GM13977 (cell line): ENCODE measurements at places on chromosomes 7 and 10.

GRCh38 chr10:22003177-22003963, at the start of gene DNAJC1:
DNAJC1 (minus strand) TSS chr10:22003730; CDS start chr10:22003434, 296 bp downstream.
- peak; percentile 94 for DNase-seq

- DNase-seq = no peak
These were observed 179.6 kb upstream of the LRRTM3 start for GRCh38 chr10:66746246-66746645.

GRCh38 chr7:107994421-107995030, 8.4 kb downstream of the LAMB1 start:
- DNase-seq = no peak

DNA sequence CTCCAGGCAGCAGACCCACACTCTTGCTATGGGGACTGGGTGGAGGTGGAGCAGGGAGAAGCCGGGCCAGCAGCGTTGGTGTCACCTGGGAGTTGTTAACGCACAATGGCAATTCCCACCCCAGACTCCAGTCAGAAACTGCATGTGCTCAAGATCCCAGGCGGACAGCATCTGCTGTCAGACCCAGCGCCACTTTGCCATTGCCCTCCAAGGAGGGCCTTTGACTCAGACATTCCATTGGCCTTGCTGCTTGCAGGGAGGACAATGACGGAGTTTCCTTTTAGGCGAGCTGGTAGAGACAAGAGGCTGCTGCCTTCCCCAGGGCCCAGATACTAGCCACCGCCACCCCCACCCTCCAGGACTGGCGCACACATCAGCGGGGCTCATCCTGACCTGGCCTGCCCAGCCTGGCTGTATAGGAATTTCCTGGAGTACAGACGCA, 34.5 kb downstream of the ZNF775 start:
- DNase-seq = no peak

DNA sequence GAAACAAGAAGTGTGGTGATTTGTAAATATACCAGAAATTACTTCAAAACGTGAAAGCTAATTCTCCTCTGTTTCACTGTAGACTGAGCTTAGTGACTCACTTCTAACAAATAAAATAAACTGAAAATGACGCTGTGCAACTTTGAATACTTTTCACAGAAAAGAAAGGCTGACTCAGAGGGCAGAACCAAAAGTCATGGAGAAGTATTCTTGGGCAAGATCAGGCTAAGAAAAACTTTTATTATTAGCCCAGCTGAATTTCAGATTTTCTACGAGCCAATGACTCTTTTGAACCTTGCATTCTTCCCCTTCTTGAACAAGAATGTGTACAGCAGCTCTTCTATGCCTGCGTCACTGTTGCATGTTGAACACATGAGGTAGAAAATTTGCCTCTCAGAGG, 527.3 kb upstream of the GHITM start:
- DNase-seq = no peak

- no peak for DNase-seq
These were observed 612 bp downstream of the KCP start for GRCh38 chr7:128909625-128910568.

- DNase-seq = no peak
These were observed 141.3 kb upstream of the VKORC1L1 start for GRCh38 chr7:65731562-65732035.

- no peak for DNase-seq
These were observed 350.1 kb downstream of the KIF20B start for GRCh38 chr10:90051474-90051873.

- DNase-seq = no peak
These were observed 12.1 kb upstream of the MAGI2 start for GRCh38 chr7:79465551-79465950.

GRCh38 chr7:36037121-36037662, 115.9 kb upstream of the EEPD1 start:
- DNase-seq = no peak

- DNase-seq = no peak
These were observed 25.4 kb upstream of the ST8SIA6 start for GRCh38 chr10:17479822-17480221.

GRCh38 chr10:69866246-69866687, 64.6 kb downstream of the COL13A1 start:
- no peak for DNase-seq

- peak; percentile 7 for DNase-seq
These were observed 46.4 kb downstream of the CASD1 start for GRCh38 chr7:94556028-94556427.

DNA sequence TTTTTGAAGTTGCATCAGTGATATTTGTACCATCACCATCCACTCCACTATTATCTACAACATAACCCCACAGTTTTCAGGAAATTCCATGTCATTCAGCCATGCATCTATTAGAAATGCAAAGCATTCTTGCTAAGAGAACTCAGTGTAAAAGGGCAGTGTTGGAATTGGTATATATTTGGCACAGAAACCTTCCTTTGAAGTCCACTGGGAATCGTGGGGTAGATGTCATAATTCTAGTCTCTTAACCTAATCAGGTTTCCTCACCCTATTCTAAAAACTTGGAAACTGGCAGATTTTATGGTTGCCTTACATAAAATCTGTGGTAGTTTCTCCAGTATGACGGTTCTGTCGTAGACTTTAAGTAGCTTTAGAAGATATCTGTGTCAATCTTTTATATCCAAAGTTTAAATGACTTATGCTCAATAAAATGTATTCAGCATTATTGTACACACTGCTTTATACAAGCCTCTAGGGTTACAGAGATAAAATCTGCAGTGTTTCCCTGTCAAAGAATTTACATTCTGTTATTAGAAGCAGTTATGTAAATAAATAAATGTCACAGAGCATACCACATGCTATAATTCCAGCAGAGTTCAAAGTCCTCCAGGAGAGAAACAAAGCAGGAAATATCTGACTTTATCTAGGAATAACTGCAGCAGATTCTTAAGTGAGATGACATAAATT, 704.4 kb upstream of the CELF2 start:
- DNase-seq = no peak

- DNase-seq = no peak
These were observed 9.7 kb upstream of the SLC16A9 start for GRCh38 chr10:59719374-59719773.

DNA sequence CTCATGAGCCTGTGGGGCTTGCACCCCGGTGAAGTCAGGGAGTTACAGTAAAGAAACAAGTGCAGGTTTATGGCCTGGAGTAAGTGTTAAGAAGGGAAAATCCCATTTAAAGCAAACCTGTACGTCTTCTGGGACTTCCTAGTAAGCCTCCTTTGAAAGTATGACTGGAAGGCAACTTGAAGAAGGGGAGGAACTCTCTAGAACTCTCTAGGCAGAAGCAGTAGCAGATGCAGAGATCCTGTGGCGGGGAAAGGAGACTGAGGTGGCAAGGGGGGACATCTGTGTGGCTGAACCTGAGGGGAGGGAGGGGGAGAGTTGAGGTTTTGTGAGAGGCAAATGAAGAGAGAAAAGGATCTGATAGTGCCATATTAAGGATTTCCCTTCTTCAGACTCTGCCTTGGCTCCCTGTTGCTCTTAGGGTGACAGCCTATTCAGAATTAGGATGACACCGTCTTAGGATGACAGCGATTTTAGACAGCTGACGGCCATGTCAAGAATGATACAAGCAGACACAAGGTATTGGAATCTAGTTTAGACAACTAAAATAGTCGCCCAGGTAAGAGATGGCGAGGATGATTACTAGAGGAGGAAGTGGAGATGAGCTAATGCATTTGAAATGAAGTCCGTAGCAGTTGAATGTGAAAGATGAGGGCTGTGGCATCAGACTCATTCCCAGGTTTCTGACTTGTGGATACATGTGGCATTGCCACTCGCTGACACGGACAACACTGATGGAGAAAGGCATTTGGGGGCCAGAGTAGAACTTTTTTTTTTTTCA, 29.0 kb downstream of the CUL1 start:
- peak; percentile 23 for DNase-seq

- DNase-seq = no peak
These were observed 21.5 kb upstream of the MYL10 start for GRCh38 chr7:101650579-101651081.

DNA sequence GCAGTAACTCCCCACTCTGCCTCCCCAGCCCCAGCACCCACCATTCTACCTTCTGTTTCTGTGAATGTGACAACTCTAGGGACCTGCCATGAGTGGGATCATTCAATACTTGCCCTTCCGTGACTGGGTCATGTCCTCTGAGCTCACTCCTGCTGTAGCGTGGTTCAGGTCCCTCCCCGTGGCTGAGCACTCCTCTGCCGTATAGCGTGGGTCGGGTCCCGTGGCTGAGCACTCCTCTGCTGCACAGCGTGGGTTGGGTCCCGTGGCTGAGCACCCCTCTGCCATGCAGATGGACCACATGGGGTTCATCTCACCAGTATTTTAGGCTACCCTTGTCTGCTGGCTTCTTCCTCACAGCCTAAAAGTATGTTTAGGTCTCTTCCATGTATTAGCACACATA, 43.0 kb downstream of the INSIG1 start:
- DNase-seq = no peak

DNA sequence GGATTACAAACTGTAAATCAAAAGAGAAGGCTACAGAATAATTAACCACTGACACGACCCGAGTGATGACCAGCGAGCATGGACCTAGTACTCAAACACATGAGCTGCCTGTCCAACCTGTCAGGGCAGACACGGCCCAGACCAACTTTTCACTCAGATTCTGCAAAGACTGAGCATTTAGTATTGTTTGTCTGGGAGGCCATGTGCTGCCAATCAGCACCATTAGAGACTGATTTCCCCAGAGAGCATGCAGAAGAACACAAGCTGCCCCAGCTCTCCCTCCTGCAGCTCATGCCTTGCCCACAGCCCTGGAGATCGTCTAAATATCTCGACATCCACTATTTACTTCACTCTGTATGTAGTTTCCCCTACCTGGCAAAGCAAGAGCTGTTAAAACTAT, 172.6 kb upstream of the INHBA start:
- no peak for DNase-seq

DNA sequence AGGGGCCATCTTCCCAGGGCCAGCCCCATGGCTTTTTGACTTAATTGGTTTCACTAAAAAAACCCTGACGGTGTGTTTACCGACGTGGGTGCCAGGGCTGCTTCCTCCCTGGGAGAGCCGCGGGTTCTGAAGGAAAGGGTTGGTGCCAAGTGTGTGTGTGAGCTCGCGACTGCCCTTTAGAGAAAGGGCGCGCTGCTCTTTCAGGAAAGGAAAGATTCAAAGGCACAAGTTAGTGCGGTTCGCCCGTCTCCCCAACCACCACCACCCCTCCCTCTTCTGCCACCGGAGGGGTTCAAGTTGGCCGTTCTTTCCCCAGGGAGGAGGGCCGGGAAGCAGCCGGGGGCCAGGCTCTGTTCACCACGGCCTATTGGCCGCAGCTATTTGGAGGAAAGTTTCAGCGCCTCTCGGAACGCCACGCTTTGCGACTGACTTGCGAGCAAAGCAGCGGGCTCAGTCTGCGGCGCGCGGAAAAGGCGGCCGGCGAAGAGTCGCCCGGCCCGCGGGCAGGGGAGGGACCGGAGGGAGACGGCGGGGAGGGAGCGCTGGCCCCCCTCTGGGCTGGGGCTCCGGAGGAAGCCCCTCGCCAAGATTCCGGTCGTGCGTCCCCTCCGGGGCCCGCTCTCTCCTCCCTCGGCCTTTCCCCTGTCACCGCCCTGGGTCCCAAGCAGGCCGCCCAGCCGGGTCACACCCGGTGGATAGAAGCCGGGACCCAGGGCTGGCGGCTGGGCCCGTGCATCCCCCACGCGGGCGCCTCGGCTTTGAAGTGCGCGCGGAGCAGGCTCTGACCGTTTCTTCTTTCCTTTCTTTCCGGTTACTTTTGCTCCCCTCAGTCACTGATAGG, 165.9 kb upstream of the PPP1R3A start:
- DNase-seq = no peak

DNA sequence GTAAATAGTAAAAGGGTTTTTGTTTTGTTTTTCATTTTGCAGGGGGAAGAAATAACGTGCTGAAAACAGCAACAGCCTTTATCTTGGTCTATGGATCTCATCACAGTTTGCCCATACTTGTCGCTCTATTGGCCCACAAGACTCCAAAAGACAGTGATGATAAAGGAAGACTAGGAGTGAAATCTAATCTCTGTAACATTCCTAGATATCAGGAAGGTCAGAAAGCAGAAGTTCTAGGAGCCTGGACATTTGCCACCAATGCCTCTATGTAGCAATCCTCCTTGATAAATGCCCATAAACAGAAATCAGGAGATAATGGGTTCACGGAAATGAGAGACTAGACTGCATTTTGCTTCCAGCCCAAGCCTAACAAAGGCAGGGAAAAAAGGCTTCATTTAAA, 8.9 kb downstream of the CUBN start:
- no peak for DNase-seq

DNA sequence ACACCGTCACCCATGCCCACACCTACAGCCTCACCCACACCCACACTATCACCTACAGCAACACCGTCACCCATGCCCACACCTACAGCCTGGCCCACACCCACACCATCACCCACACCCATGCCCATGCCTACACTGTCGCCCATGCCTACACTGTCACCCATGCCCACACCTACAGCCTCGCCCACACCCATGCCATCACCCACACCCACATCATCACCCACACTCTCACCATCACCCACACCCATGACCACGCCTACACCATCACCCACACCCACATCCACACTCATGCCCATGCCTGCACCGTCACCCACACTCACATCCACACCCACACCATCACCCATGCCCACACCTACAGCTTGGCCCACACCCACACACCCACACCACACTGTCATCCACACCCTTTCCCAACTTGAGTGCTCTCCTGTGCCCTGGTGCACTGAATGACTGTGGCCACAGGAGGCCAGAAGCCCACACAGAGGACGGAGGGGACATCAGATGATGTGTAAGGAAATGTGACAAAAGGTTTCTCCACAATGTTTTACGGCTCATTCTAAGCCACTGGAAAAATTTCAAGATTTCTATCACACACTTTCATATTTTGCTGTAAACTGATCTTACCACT, 153.3 kb downstream of the WDR37 start:
- DNase-seq = no peak

DNA sequence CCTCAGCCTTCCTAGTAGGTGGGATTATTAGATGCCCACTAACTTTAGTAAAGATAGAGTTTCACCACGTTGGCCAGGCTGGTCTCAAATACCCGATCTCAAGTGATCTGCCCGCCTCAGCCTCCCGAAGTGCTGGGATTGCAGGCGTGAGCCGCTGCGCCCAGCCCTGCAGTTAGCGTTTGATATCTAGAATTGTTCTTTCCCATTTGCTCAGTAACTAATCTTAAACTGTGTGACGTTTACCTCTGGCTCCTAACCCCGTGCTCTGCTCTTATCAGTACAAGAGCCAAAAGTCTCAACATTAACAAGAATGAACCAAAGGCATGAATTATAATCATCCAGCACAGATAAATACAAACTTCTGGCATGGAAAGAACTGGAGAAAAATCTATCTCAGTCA, 47.4 kb downstream of the IGF2BP3 start:
- no peak for DNase-seq

- DNase-seq = peak; percentile 31
These were observed 169.3 kb upstream of the AKR1E2 start for GRCh38 chr10:4656576-4657194.
